Spleen (tissue), 13 donors: ENCODE measurements at places on chromosomes 5 and 9. TPM values are rescaled to one million over a fixed set of nuclear protein-coding genes. Genes with fewer than 3 reads are reported as not detected.

DNA sequence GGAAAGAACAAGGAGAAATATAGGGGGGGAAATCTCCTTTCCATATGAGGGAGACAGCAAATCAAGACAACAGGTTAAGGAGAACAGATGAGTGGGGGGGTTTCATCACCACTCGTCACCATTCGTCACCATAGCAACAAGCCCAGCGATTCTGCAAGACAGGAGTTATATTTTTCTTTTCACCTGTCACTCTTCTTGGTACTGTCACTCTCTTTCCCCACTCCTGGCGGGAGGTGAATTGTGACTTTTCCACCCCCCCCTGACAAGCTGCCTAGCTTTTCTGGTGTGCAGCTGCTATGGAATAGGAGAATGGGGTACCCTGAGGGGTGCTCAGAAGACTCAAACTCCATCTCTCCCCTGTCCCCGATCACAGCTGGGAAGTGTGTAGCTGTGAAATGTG, 239.9 kb downstream of the FAM114A2 start:
- H3K4me1 ChIP-seq, result no peaks in the 10 kb centered on the region
- no peak overlapping the region for H3K4me3 ChIP-seq
- H3K27me3 ChIP-seq, result no peaks in the 10 kb centered on the region
- H3K27ac ChIP-seq, result no peak overlapping the region
- DNase-seq, result no peak

GRCh38 chr9:123250504-123250903, 17.9 kb downstream of the STRBP start:
- H3K4me3 ChIP-seq, result no peak overlapping the region
- no peaks in the 10 kb centered on the region for H3K36me3 ChIP-seq
- H3K27ac ChIP-seq, result no peak overlapping the region
- H3K27me3 ChIP-seq, result no peaks in the 10 kb centered on the region
- peaks cover 10% of the 10 kb centered on the region for H3K4me1 ChIP-seq

DNA sequence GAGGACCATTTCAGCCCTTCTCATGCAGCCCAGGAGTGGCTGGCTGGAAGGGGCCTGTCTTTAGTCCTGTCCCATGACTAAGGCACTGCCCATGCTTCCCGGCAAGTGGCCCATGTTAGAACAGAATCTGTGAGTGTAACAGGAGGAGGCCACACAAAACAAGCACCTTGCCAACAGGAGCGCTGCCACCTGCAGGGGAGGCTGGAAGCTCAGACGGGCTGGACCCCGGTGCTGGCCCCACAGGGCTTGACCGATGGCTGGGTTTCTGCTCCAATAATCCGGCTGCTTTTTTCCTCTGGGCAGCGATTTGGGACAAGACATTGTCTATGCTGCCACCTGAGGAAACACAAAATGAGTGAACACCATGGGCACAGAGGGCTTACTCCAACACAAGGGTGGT, 28.4 kb downstream of the ANKS6 start:
- no peak overlapping the region for H3K27ac ChIP-seq
- H3K36me3 ChIP-seq, result peaks cover 18% of the 10 kb centered on the region
- no peak for DNase-seq
- no peaks in the 10 kb centered on the region for H3K27me3 ChIP-seq

GRCh38 chr5:145697251-145697990, 137.7 kb downstream of the PRELID2 start:
- no peaks in the 10 kb centered on the region for H3K4me1 ChIP-seq
- no peak overlapping the region for H3K27ac ChIP-seq
- H3K4me3 ChIP-seq, result no peak overlapping the region
- no peaks in the 10 kb centered on the region for H3K27me3 ChIP-seq
- H3K36me3 ChIP-seq, result no peaks in the 10 kb centered on the region

C1QTNF2 gene
- 0.46 TPM for total RNA-seq

- H3K27ac ChIP-seq, result peak overlapping the region; percentile 42
- DNase-seq, result no peak
- peaks cover 99% of the 10 kb centered on the region for H3K36me3 ChIP-seq
- no peaks in the 10 kb centered on the region for H3K27me3 ChIP-seq
Measured at GRCh38 chr5:134549714-134550113, 24.2 kb downstream of the JADE2 start.

GRCh38 chr9:91783876-91784672, 166.0 kb downstream of the ROR2 start:
- H3K27ac ChIP-seq, result no peak overlapping the region
- no peak for DNase-seq
- H3K4me1 ChIP-seq, result no peaks in the 10 kb centered on the region
- no peak overlapping the region for H3K4me3 ChIP-seq
- peaks cover 10% of the 10 kb centered on the region for H3K27me3 ChIP-seq

RALGPS1 gene
- 14.8 TPM for total RNA-seq

CARTPT gene
- not detected for total RNA-seq

- H3K27ac ChIP-seq, result no peak overlapping the region
- no peak overlapping the region for H3K4me3 ChIP-seq
- no peaks in the 10 kb centered on the region for H3K27me3 ChIP-seq
Measured at GRCh38 chr5:148387325-148387724, 3.6 kb downstream of the FBXO38 start.

DNA sequence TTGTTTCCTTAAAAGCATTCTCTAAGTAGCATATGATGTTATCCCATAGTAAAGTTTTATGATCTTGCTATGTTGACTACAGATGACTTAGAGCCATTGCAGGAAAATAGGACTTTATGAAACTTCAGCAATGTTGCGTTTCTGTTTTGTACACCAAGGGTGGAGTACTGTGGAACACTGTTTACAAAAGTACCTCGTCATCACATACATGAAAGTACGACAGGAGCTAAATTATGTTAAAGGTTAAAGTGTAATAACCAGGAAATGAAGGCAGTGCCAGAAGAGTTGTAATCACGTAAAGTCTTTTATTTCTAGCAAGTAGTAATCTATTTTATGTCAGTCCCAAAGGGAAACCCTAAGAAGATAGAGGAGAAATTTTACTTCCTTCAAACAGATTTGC, 50.9 kb downstream of the C9orf85 start:
- no peaks in the 10 kb centered on the region for H3K4me1 ChIP-seq
- H3K27me3 ChIP-seq, result no peaks in the 10 kb centered on the region
- H3K4me3 ChIP-seq, result no peak overlapping the region
- H3K36me3 ChIP-seq, result no peaks in the 10 kb centered on the region
- no peak for DNase-seq

GRCh38 chr5:16869821-16870796, 66.0 kb downstream of the MYO10 start:
- peaks cover 19% of the 10 kb centered on the region for H3K36me3 ChIP-seq
- no peak for DNase-seq
- no peak overlapping the region for H3K4me3 ChIP-seq
- H3K4me1 ChIP-seq, result no peaks in the 10 kb centered on the region
- no peak overlapping the region for H3K27ac ChIP-seq

PHYHD1 gene
- total RNA-seq, result 21.4 TPM

DNA sequence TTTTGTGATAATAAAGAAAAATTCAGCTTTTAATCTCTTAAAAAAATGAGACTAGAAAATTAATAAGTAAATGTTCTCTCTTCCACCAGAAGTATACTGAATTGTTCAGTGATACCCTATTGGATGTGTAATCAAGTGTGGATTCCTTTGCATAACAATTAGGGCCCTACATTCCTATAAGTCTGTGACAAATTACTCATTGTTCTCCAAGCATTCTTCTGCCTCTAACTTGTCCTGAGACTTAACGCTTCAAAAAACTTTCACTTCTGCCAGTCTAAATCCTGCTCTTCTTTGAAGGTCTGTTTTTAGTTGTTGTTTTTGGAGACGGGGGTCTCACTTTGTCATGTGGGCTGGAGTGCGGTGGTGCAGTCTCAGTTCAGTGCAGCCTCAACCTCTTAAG, 9.2 kb upstream of the DDX46 start:
- H3K36me3 ChIP-seq, result peaks cover 8% of the 10 kb centered on the region
- H3K27me3 ChIP-seq, result no peaks in the 10 kb centered on the region
- no peak for DNase-seq
- H3K4me3 ChIP-seq, result no peak overlapping the region

DNA sequence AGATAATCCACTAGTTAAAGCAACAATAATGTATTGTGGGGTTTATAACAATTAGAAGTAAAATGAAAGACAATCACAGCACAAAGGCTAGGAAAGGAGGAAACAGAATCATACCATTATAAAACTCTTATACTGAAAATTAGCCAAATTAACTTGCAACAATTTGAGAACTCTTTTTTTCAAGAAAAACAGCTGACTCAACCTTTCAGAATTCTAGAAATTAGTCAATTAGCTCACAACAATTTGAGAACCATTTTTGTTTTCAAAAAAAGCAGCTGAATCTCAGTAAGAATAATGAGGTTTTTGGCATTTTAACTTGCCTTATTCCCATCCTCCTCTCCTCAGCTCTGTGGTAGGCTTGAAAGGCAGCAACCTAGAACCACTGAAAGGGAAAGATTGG, 269.9 kb downstream of the NPR3 start:
- H3K36me3 ChIP-seq, result no peaks in the 10 kb centered on the region
- no peaks in the 10 kb centered on the region for H3K4me1 ChIP-seq
- H3K27ac ChIP-seq, result no peak overlapping the region
- no peaks in the 10 kb centered on the region for H3K27me3 ChIP-seq
- H3K4me3 ChIP-seq, result no peak overlapping the region

TRIM23 gene
- 13.1 TPM for total RNA-seq

DNA sequence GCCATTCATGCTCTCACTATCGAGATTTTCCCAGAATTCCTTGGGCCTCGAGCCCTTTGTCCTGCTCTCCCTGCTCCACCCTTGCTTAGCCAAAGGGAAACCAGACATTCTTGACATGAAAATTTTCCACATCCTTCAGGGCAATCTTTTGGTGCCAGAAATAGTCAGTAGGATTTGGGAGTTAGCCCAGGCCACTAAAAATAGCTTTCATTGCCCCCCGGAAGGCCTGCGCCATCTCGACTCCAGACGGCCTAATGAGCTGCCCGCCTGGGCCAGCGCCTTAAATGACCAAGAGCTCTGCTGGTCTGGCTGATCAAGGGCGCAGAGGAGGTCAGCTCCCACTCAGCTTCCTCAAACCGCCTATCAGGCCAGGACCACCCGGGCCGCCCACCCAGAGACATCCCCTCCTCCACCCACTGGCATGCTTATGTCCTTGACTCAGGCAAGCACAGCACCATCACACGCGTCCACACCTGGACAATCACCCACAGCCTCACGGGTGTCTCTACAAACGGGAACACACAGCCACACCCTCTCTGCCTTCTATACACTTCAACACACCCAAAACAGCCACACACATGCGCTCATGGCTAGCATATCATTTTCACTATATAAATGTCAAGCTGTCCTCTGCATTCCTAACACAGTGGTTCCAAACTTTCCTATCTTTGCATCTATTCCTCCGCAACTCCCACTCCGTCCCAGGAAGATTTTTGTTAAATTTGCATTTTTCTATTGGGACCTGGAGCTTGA, 20.9 kb downstream of the DUSP1 start:
- H3K36me3 ChIP-seq, result no peaks in the 10 kb centered on the region
- H3K4me3 ChIP-seq, result no peak overlapping the region
- H3K4me1 ChIP-seq, result peaks cover 33% of the 10 kb centered on the region
- DNase-seq, result peak; percentile 52
- peak overlapping the region; percentile 36 for H3K27ac ChIP-seq

DNA sequence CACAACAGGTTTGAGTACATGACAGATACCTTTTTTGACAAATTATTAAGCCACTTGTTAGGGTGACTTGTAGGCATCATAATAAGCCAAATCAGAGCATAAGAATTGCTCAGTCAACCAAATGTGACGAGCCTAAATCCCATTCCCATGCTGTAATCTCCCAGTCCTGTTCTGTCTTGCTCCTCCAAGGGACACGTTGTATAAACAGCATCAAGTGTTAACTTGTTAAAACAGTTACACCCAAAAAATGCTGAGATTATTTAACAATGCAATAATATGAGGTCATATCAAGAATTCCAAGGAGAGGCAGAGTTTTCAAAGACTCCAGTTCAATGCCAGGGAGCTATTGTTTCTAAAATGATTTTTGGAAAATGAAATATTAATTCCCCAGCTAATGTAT, 76.2 kb downstream of the SH3TC2 start:
- no peaks in the 10 kb centered on the region for H3K27me3 ChIP-seq
- H3K27ac ChIP-seq, result no peak overlapping the region
- H3K36me3 ChIP-seq, result no peaks in the 10 kb centered on the region
- H3K4me1 ChIP-seq, result no peaks in the 10 kb centered on the region
- DNase-seq, result no peak
- H3K4me3 ChIP-seq, result no peak overlapping the region

- no peaks in the 10 kb centered on the region for H3K36me3 ChIP-seq
- H3K4me1 ChIP-seq, result peaks cover 6% of the 10 kb centered on the region
- peak overlapping the region; percentile 67 for H3K27ac ChIP-seq
- H3K4me3 ChIP-seq, result no peak overlapping the region
- H3K27me3 ChIP-seq, result no peaks in the 10 kb centered on the region
Measured at GRCh38 chr5:172878933-172879752, 45.1 kb downstream of the ERGIC1 start.

DNA sequence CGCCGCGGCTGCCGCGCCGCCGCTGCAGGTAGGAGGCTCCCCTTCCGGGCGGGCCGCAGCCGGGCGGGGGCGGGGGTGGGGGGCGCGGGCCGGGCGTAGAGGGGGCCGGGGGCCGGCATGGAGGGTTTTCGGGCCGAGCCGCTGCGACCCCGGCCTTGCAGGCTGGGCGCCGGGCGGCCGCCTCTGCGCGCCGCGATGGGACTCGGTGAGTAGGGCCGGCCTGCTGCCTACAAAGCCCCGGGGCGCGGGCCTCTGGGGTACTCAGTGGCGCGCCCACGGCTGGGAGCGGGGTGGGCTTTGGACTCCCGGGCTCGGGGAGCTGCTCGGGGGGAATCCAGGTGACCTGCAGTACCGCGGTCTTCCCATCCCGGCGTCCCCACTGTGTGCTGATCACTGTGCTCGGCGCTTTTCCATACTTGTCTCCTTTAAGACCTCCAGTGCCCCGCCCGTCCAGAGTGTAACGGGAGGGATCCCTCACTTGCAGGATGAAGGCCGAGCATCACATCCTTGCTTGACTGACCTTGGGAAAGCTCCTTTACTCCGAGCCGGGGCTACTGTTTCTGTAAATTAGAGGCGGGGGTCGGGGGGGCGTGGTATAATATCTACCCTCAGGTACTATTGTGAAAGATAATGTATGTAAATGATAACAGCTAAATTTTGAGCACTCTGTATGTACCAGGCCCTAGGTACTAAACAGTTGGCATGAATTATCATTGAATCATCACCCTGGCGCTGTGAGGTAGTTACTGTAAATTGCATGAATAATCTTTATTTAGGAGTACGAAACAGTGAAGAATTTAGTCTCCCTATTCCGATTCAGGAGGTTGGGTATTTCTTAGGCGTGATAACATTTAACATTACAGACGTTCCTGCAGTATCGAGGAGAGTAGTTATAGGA, 672 bp downstream of the MSANTD3 start:
- no peaks in the 10 kb centered on the region for H3K27me3 ChIP-seq
- H3K4me1 ChIP-seq, result peaks cover 33% of the 10 kb centered on the region
- no peaks in the 10 kb centered on the region for H3K36me3 ChIP-seq
- H3K27ac ChIP-seq, result peak overlapping the region; percentile 83
- no peak for DNase-seq
- H3K4me3 ChIP-seq, result peak overlapping the region; percentile 59

GRCh38 chr5:23655674-23656073, 148.3 kb downstream of the PRDM9 start:
- no peaks in the 10 kb centered on the region for H3K4me1 ChIP-seq
- H3K27me3 ChIP-seq, result no peaks in the 10 kb centered on the region
- H3K27ac ChIP-seq, result no peak overlapping the region
- H3K36me3 ChIP-seq, result no peaks in the 10 kb centered on the region
- no peak overlapping the region for H3K4me3 ChIP-seq
- no peak for DNase-seq

GRCh38 chr5:74993743-74994142, 58.6 kb downstream of the GCNT4 start:
- H3K4me1 ChIP-seq, result no peaks in the 10 kb centered on the region
- no peak for DNase-seq
- no peak overlapping the region for H3K27ac ChIP-seq
- H3K4me3 ChIP-seq, result no peak overlapping the region
- no peaks in the 10 kb centered on the region for H3K36me3 ChIP-seq
